Left cardiac atrium (tissue), 4 donors: ENCODE measurements at places on chromosomes 7 and 10.
A peak's percentile ranks its signal among the peaks of the same experiment; 100 is the strongest.

GRCh38 chr7:41448104-41448503, 254.8 kb downstream of the INHBA start:
- no peak for DNase-seq

- no peak for DNase-seq
Measured at GRCh38 chr10:6558759-6559461, 21.2 kb downstream of the PRKCQ start.

GRCh38 chr7:1049801-1050200, 5.5 kb downstream of the GPR146 start:
- DNase-seq = peak; percentile 17

DNA sequence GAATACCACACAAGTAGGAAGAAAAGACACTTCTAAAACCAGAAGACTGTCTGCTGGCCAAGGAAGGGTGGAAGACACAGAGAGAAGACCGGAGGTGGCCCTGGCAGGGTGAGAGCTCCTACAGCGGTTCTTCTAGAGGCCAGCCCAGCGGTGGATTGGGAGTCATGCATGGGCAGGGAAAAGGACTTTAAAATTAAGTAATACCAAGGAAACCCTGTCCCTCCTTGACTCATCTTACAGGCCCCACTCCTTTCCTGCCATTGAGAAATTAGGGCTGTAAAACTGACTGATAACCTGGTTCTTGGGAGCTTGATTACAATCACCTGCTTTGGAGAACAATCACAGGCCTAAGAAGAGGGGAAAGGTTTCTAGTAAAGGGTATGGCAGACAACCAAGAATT, 16.1 kb downstream of the CALML3 start:
- no peak for DNase-seq

DNA sequence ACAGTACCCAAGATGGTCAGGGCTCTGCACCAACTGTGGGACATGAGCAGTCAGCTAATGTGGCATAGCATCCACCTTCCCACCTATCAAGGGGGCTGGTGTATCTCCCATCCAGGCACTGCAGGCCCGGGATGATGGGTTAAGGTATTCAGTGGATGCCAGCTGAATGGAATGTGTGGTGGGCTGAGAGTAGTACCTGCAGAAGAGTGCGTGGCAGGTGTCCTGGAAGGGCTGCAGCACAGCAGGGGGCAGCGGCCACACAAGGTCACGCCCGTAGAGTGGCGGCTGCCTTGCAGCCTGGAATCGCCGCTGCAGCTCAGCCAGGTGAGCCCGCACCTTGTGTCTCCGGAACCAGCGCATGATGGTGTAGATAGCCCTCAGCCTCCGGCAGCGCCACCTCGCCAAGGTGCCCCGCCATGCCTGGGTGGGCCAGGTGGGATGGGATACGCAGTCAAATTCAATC, 13.3 kb downstream of the MYO1G start:
- peak; percentile 22 for DNase-seq

DNA sequence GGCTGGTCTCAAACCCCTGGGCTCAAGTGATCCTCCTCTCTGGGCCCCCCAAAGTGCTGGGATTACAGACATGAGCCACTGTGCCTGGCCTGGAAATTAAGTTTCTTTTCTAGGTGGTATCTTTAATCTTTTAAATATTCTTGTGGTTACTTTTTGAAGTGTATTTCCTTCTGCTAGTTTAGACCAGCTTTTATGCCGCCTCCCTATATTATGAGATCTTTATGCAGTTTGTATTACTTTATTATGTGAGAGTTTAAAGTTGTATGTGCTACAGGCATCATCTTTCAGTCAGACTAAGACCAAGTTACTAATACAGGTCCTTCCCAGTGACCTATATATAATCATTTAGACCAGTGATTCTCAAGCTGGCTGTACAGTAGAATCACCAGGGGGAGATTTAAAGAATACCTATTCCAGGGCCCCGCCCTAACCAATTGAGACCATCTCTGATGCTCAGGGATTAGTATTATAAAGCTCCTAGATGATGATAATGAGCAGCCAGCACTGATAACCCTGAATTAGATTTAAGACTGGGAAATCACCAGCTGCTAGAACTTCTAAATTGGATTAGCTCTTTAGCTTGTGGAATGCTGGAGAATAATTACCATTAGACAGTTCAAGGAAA, 11.3 kb downstream of the INPP5F start:
- DNase-seq = no peak

- no peak for DNase-seq
Measured at GRCh38 chr10:6218692-6219493, 16.2 kb downstream of the PFKFB3 start.

GRCh38 chr7:78146546-78146945, 348.0 kb downstream of the PHTF2 start:
- DNase-seq = no peak

DNA sequence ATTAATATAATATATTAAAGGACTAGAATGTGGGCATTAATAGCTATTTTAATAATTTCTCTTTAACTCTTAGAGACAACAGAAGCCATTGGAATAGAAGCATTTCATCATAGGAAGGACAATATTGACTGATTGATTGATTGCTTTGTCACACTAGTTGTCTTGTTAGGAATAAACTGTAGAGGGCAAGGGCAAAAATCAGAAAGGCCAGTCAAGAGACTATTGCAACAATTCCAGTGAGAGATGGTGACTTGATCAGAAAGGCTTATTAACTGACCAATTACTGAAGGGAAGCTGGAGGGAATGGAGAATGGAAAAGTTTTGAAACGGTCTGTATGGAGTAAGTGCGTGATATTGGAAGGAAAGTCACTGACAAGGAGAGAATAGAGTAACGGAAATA, 87.3 kb downstream of the RUNDC3B start:
- DNase-seq = no peak

DNA sequence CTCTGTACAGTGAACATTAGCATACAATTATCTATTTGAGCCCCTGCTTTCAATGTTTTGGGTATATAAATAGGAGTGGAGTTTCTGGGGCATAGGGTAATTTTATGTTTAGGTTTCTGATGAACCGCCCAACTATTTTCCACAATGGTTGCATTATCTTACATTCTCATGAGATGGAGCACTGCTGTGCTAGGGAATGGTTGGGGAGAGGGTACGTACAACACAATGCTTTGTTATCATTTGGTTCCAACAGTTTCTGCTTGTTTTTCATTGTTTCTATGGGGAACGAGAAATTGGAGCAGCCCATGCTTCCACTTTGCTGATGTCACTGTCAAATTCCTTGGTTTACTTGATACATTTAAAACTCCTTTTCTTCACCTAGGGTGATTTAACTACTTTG, 1115.3 kb downstream of the REEP3 start:
- DNase-seq = no peak

GRCh38 chr10:11856089-11856488, 32.9 kb downstream of the PROSER2 start:
- no peak for DNase-seq

DNA sequence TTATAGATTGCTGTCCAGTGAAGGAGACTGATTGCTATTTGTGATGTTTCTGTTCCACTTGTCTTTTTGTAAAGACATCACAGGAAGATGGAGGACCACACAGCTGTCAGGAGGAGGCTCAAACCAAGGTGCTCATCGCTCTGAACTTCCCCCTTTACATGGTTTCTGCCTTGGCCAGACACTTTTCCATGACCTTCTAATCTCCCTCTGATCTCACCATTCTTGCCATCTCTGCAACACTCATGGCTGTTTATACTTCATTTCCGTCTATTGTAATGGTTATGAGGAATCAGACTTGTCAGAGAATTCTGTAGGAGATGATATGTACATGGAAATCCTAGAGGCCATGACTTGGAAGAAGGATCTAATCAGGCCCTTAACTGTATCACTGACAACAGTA, 1.7 kb upstream of the TAS2R5 start:
- no peak for DNase-seq

GRCh38 chr7:25482631-25483030, 254.3 kb upstream of the NPVF start:
- DNase-seq = no peak

- DNase-seq = no peak
Measured at GRCh38 chr10:14971867-14972448, 12.8 kb downstream of the MEIG1 start.

DNA sequence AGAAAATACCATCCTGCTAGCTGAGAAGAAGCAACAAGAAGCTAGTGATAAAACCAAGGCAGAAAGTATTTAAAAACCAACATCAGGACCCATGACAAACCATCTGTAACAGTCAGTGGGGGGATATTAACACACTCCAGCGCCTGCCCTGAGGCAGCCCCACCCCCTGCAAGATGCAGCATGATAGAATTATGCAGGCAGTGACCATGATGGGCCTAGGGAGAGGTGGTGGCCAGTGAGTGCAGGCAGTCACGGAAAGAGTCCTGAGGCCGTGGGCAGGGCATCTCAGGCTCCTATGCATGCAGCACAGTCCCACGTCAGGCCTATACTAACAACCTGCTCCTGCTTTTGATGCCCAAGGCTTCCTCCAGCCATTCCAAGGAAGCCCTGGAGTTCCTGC, 686.9 kb downstream of the GRID1 start:
- no peak for DNase-seq

DNA sequence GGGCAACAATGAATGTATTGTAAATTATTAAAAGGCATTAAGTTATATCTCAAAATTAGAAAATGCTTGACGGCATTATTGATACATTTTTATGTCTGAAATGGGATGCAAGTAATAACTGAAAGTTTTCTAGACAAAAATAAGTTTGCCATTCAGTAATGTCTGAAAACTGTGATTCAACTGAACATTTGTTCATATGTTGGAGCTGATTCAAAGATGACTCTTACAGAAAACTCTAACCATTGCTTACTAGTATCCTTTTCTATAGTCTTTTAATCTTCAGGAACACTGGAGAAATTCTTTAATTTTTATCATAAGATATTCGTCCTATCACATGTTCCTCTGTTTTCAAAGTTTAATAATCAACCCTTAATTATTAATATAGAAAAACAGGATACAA, 71.1 kb upstream of the TFEC start:
- DNase-seq = no peak

DNA sequence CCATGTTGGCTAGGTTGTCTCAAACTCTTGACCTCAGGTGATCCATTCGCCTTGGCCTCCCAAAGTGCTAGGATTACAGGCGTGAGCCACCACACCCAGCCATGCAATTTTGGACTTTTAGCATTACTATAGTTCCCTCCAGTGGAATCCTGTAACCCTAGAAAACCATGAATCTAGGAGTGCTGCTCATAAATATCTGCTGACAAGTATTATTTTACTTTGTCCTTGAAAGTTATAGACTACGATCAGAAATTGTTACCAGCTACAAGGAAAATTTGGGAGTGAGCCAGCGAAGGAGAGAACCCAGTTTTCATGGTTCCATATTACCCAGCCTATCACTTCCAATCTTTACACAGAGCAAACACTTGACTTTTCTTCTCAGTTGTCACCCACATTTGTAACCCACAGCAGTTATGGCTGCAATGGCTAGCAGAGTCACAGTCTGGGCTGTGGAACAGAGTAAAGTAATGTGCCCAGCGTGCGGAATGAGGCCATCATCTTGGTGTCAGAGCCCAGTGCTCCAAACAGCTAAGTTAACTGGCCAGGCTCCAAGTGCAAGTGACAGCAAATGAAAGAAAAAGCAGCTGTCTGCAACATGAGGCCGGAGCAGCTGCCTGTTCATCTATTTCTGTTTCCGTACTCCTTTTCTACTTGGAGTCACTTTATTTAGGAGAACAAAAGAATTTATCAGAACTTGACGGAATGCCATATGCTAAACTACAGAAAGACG, 29.9 kb downstream of the ZC3HC1 start:
- DNase-seq = no peak

DNA sequence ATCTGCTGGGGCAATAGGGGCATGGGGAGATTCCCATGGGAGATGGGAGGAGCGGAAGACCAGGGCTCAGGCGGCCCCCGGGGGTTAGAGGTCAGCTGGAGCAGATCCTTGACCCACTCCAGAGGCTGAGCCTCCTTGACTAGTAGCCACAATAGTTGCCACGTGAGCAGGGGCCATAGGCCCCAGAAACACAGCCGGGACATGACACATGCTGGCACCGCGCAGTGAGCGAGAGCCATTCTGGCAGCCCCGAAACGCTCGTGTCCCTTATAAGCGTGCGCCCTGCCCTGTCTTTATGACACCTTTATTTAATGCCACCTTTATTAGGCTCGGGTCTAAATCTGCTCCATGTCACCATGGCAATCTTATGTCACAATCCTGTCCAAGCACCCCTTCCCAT, 11.0 kb upstream of the ACBD5 start:
- no peak for DNase-seq

DNA sequence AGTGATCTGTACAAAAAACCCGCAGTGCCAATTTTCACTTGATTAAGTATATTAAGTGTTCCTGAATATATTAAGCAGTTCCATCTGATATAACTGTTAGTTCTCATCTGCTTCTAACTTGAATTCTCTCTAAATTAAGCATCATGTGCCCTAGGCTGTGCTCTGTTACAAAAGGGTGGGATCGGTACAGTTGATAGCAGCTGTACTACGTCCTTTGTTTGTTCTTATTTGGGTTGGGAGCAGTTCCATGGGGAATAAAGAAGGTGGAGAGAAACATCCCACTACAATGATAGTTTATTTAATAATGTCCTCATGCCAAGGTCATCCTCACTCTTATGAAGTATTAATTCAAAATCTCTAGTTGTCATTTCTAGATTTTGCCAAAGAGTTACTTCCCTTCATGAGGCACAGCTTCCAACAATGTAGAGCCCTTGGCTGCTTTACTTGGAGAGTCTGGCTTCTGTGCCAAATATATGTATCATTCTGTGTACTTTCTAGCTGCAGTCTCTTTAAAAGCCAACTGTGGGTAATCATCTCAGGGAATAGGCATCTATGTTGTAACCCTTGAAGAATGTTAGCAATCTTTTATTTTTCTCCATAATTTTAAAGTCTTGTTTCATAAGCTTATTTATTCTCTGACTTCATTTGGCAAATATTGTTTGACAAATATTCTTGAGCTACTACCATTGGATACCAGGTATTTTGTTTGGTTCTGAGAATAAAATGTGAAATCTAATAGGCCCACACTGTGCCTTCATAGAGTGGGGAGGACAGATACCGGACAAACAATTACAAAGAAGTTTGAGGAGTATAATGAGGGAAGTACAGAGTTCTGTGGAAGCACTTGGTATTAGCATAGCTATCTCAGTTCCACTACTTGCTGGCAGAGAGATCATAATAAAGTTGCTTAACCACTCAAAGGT, 22.4 kb upstream of the AHR start:
- DNase-seq = no peak

DNA sequence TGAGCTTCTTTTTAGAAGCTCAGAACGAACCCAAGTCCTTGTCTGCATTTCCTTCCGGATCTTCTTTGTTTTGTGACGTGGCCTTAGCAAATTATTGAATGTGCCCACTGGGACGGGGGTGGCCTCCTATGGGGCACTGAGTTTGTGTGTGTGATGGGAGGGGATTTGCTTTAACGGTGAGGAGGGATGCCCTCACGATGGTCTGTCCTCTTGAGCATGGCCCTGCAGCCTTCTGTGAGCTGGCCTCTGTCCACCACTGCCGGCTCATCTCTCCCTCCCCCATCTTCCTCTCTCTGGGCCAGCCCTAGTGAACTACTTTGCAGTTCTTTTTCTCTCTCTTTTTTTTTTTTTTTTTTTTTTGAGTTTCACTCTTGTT, 62.9 kb upstream of the MKRN1 start:
- peak; percentile 49 for DNase-seq

GRCh38 chr10:2703953-2704352, 363.4 kb upstream of the PFKP start:
- DNase-seq = no peak
